ENCODE measurements at places on chromosomes 1 and 21. TPM values are rescaled to one million over a fixed set of nuclear protein-coding genes. Genes with fewer than 3 reads are reported as not detected.

Gene OR2L13
- polyA plus RNA-seq, result 0.04 TPM

Gene SLC35F3
- polyA plus RNA-seq, result 0.04 TPM

Gene TMEM240
- 31.0 TPM for polyA plus RNA-seq

Gene ITLN1
- 0.56 TPM for polyA plus RNA-seq

Gene SLC5A9
- polyA plus RNA-seq, result 0.27 TPM

Gene HPDL
- polyA plus RNA-seq, result 1.0 TPM

DNA sequence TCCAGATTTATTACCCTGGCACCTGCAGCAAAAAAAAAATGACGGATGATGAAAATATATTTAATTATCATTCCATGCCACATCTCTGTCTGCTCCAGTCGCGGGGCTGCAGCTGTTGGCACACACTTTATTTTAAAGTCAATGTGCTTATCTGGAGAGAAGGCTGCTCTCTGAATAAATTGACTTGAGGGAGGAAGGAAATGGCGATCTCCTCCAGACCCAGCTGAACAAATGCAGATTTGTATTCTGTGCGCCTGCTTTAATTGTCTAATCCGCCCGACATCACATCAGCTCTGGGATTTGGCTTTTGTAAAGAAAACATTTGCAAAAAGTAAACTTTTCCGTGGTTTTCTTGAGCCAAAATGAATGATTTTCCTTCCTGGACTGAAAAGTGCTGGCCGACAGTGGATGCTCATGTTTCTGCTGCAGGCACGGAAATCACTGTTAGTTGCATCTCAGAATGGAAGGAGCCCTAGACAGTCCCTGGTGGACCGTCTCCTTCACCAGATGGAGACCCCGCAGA is 150.2 kb downstream of the CAMTA1 start:
- no peak for DNase-seq

GRCh38 chr1:7610106-7610731 is 160.9 kb upstream of the VAMP3 start:
- no peak for DNase-seq

DNA sequence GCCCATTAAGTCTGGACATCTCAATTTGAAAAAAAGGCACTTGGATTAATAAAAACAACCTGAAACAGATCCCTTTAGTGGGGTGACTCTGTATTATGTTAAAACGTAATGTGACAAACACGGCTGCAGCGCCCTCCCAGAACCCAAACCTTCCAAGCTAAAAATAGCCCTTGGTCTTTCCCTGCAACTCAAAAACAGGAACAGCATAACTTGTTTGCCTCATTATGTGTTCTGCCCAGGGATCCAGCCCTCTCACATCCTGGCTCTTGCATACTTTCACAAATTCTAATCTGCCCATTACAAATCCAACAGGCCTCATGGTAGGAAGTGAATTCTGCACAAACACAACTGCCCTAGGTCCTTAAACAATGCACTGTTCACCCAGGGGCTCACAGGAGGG is 94.7 kb upstream of the GADD45A start:
- no peak for DNase-seq

DNA sequence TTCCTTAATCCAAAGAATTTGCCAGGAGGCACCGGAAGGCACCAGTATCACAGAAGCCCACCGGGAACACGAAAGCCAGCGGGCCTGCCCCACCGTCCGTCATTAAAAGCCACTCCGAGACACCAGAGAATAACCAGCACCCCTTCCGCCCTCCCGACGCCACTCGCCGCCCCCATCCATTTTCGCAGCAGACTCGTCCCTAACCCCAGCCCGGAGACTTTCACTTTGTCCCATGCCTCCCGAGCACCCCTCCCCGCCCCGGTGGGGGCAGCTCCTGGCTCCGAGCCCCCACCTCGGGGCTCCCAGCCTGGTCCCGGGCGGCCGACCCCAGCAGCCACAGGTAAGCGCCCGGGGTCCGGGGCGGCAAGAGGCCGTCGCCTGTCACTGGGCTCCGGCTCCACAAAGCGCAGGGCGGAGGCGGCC is 105.4 kb downstream of the SLC45A1 start:
- no peak for DNase-seq

GRCh38 chr1:16342331-16343062 is 9.8 kb downstream of the FBXO42 start:
- DNase-seq, result no peak

- no peak for DNase-seq
These were observed 27.4 kb downstream of the PER3 start for GRCh38 chr1:7811476-7811875.

- no peak for DNase-seq
These were observed 77.8 kb downstream of the TNR start for GRCh38 chr1:175665616-175666015.

- no peak for DNase-seq
These were observed 39.6 kb upstream of the TRABD2B start for GRCh38 chr1:48036710-48037355.

GRCh38 chr1:151819976-151820623 is 11.5 kb downstream of the RORC start:
- DNase-seq, result no peak

- DNase-seq, result no peak
These were observed 2.1 kb upstream of the PEX10 start for GRCh38 chr1:2414297-2414958.

GRCh38 chr1:245409341-245410195 is 254.8 kb downstream of the KIF26B start:
- DNase-seq, result no peak

GRCh38 chr1:234564035-234565029 is 45.6 kb downstream of the IRF2BP2 start:
- DNase-seq, result no peak

GRCh38 chr1:1144843-1145546 is 28.7 kb upstream of the TTLL10 start:
- DNase-seq, result no peak

All from urinary bladder (tissue), 4 donors.